ENCODE measurements at places on chromosomes 6 and 20.

DNA sequence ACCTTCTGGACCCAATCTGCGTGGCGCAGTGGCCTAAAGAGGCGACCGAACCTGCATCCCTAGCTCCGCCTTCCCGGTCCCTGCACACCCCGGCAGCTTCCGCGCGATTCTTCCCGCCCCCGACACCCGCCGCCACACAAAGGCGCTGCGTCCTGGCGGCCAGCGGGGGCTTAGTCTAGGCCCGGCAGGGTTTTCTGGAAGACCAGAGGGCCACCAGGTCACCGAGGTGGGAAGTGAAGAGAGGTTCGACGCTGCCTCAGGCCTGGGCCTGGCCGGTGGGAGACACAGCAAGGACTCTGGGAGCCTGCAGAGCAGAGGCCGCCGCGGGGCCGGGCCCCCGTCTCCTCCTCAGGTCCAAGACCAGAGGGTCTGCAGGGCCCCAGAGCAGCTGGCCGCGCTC, 154.9 kb downstream of the OR2B2 start:
- DNase-seq: peak; percentile 34

DNA sequence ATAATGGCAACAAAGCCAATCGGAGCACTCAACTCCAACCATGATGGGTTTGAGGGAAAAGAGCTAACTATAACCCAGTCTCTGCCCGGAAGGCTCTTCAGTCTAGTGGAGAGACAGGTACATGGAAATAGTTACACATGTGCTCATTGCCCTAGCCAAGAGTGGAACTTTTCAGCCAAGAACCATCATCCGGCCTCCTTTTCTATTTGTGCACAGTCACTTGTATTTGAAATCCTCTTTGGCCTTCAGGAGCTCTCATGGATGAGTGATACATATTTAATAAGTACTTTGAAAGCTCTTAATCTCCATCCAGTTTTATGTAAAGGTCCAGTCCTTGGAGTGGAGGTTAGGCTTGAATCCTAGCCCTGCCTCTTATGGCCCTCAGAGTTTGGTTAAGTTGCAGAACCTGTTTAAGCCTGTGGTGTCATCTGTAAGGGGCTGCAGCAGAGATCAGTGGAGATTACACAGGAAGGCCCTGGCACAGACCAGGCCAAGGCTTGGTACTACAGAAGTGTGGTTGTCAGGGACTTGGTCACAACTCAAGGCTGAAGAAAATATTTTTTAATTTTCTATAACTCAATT, 72.3 kb upstream of the SMLR1 start:
- DNase-seq: no peak

GRCh38 chr6:65006788-65007187, 700.2 kb downstream of the EYS start:
- DNase-seq: no peak

DNA sequence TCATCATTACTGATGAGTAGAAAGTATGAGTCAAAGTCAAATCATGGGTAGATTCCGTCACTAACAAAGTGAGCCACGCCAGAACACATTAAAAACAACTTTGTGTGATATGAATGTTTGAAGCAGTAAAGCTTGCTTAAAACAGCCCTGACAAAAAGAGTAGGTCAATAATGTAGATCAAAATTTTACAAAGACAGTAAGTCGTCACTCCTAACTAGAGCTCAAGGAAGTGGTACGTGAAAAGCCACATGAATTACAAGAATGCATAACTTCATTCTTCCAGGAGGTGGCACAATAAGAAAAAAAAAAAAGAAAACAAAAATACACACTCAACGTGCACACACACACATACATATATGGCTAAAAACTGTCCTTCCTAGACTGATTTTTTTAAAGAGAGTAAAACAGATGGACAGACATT, 69.9 kb downstream of the HACE1 start:
- no peak for DNase-seq

DNA sequence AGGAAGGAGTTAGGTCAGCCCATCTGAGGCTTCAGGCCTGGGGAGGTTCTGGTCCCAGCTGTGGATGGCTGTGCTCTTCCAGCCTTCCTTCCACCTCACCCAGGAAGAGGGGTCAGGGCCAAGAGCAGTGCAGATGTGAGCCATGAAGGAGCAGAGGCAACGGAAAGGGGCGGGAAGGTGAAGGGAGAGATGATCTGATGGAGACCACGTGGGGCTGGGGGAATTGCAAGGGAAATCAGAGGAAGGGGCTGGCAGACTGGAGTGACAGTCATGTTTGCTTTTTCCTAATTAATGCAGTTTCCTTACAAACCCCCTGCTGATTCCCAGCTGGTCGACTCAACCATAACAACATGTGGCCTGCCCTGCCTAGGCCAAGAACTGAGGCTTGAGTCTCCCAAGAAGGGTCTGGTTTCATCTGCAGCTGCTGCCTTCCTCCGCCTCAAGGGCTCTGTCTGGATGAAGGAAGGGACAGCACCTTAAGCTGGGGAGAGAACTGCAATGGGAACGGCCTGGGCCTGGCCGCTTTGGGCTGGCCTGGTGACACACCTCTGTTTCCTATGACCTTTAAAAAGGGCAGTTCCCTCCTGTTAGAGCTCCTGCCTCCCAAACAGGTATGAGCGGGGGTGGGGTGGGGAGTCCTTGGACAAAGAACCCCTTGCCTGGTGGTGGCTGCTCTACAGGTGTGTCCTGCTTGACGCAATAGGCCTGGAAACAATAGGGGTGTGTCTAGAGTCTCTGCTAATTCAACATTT, 7.8 kb upstream of the MRPS18A start:
- no peak for DNase-seq

- no peak for DNase-seq
These were observed 69.0 kb upstream of the MLN start for GRCh38 chr6:33872761-33873160.

DNA sequence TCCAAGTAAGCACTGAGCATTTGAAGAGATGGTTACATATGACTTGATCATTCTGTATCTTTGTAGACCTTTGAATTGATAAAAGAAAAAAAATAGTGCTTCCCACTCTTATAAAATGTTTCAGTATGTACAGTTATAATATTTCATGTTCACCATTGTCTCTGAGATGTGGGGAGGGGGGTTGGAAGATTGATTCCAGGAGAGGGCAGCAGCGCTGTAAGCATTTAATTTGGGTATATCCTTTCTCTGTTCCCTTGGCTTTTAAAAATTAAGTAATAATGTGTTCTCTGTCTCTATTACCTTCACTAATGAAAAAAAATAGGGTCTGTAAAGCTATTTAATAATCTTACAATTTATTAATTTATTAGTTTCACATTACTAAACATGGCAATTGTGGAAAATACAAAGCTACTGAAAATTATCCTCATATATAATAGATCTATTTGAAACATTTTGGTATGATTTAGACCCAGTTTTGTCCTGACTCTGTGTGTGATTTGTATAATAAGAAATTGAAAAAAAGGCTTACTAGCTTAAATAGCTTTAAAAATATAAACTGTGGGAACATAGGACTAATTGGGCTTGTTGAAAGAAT, 341.2 kb downstream of the CDKAL1 start:
- no peak for DNase-seq

- DNase-seq: no peak
These were observed 59.8 kb upstream of the DEK start for GRCh38 chr6:18323935-18324705.

All from activated T-helper 9 cell treated with anti-CD3 and anti-CD28 coated beads, Interleukin-2, amount 50 U/mL, for 16 hours (primary cell).